Activated CD4-positive, alpha-beta T cell treated with anti-CD3 and anti-CD28 coated beads, Interleukin-2, amount 50 U/mL, for 24 hours (primary cell): ENCODE measurements at places on chromosomes 5 and 9.

DNA sequence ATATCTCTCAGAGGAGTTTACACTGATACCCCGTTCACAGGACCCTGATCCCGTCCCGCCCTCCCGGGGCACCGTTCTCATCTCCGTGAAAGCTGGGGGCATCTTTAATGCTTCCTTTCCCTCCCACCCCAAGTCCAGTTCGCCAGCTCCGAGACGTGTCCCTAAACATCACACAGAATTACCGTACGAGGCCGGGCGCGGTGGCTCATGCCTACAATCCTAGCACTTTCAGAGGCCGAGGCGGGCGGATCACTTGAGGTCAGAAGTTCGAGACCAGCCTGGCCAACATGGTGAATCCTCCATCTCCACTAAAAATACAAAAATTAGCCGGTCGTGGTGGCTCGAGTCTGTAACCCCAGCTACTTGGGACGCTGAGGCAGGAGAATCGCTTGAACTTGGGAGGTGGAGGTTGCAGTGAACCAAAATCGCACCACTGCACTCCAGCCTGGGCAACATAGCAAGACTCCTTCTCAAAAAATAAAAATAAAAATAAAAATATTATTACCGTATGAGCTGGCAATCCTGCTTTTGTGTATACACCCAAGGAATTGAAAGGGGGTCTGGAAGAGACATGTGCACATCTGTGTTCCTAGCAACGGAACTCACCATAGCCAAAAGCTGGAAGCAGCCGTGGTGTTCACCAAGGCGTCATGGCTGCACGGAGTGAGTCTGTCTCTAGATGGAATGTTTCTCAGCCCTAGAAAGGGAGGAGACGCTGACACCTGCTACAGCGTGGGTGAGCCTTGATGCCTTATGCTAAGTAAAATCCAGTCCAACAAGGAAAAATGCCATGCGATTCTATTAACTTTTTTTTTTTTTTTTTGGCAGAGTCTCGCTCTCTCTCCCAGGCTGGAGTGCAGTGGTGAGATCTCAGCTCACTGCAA lies 1.2 kb upstream of the ABO start:
- no peak for DNase-seq

- no peak for DNase-seq
Observed at GRCh38 chr9:21813575-21814473, 11.4 kb downstream of the MTAP start.

DNA sequence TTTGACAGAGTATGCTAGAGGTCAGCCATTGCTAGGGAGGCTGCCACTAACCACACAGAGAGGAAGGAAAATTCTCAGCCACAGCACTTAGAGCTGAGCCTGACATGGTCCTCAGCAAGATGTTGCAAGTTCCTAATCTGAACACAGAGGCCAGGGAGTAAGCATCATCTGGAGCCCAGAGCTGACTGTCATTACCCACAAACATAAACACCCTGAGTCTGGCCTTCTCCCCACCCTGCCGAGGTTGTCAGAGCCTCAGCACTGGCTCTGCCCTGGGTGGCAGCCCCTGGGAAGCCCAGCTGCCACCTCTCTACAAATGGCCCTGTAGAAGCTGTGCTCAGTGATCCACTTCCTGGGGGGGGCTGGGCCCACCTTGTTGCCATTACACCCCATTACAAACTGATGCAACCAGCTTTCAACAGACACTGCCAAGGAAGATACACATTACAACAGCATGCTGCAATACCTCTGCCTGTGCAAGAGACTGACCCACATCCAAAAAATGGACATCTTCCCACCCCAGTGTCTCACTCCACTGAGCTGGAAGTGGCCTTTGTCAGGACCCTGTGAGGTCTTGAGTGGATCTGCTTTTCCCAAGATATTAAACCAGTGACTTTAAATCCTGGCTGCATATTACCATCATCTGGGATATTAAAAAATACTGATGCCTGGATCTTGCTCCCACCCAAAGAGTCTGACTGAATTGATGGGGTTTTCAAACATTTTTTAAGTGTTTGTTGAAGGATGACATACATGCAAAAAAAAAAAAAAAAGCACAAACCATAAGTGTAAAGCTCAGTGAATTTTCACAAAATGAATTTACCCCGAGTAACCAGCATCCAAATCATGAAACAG lies 33.0 kb downstream of the IRF1 start:
- no peak for DNase-seq

- no peak for DNase-seq
Observed at GRCh38 chr5:32143617-32144377, 30.3 kb downstream of the GOLPH3 start.

GRCh38 chr5:14066326-14066725 lies 76.8 kb upstream of the TRIO start:
- DNase-seq: no peak

- DNase-seq: no peak
Observed at GRCh38 chr5:96687812-96688453, 25.8 kb downstream of the CAST start.

- no peak for DNase-seq
Observed at GRCh38 chr5:52837068-52837467, 49.4 kb downstream of the ITGA1 start.

- DNase-seq: no peak
Observed at GRCh38 chr5:174491265-174491664, 233.1 kb upstream of the MSX2 start.

DNA sequence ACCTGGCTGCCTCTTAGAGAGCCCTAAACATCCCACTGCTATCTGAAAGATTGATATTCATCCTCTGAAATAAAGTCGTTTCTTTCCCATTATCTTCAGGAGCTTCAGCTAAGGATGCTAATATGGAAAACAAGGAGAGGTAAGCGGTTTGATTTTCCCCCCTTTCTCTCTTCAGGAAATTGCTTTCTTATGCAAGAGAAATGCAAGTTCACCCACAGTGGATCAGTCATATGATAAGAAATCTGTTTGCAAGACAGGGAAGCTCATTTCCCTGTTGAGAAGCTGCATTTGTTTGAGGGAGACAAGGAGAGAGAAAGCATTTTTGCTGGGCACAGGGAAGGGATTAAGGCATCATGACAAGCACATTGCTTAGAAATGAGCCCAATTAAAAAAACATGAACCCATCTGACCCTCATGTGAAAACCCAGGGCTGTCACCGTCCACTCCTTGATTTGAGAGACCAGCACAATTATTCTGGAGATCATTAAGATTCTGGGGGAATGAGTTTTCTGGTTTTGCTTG lies 53.7 kb upstream of the BOD1 start:
- DNase-seq: no peak

GRCh38 chr5:2697446-2698200 lies 53.9 kb downstream of the IRX2 start:
- no peak for DNase-seq

- DNase-seq: no peak
Observed at GRCh38 chr9:116349684-116350083, 196.1 kb downstream of the PAPPA start.

GRCh38 chr5:159883522-159883950 lies 32.7 kb upstream of the ADRA1B start:
- DNase-seq: no peak

- DNase-seq: no peak
Observed at GRCh38 chr9:122453677-122454135, 24.0 kb downstream of the OR1J1 start.

DNA sequence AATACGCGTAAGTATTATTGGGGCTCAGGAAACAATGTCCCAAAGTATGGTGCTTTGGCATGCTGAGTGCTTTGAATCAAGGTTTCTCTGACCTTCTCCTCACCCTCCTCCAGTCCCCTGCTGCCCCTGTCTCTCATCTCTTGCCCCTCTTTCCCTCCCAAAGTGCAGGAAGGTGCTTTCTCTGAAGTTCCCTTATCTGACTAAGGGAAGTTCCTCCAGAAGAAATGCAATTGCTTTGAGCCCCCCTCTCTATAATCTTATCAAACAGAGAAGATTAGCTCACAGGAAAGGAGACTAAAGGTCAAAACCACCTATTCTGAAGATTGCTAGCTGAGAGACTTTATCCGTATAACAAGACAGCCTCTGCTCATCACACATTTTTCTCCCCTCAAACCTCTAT lies 288.1 kb downstream of the ARL15 start:
- no peak for DNase-seq

DNA sequence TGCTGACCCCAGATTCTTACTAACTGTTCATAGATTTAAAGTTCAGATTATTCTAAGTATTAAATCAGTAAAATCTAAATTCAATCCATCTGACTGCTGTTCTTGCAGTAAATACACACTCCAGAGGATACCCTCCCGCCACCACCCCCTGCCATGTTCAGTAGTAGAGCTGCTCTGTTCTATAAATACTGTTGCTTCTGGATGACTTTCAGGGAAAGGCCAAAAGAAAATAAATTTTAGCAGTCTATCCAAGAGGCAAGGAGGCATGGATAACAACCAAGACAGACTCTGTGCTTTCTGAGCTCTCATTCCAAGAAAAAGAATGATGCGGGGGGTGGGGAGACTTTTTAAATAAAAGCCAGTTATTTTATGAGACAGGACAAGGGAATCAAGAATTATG lies 115.1 kb downstream of the ADAMTS6 start:
- DNase-seq: no peak

GRCh38 chr5:6711409-6712141 lies 1.7 kb upstream of the TENT4A start:
- DNase-seq: no peak

- DNase-seq: no peak
Observed at GRCh38 chr9:135779571-135779970, 77.6 kb downstream of the KCNT1 start.

GRCh38 chr9:95954940-95955339 lies 79.4 kb downstream of the ERCC6L2 start:
- no peak for DNase-seq

DNA sequence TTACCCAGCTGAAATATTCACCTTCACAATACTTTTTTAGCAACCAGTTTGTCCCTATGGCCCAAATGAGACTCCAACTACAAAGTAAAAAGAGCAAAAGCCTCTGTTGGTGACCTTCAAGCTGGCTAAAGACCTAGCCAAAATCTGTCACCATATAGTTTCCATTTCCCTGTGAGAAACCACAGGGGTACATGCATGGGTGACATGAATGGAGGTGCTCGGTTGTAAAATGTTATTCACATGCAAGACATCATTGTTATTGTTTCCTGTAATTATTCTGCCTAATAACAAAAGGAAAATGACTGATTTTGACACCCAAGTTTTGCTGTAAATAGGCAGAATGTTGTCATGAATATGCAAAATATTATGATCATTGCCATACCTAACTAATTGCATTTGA lies 285.3 kb downstream of the ZNF608 start:
- DNase-seq: no peak

GRCh38 chr9:13491138-13491492 lies 211.6 kb upstream of the MPDZ start:
- no peak for DNase-seq

DNA sequence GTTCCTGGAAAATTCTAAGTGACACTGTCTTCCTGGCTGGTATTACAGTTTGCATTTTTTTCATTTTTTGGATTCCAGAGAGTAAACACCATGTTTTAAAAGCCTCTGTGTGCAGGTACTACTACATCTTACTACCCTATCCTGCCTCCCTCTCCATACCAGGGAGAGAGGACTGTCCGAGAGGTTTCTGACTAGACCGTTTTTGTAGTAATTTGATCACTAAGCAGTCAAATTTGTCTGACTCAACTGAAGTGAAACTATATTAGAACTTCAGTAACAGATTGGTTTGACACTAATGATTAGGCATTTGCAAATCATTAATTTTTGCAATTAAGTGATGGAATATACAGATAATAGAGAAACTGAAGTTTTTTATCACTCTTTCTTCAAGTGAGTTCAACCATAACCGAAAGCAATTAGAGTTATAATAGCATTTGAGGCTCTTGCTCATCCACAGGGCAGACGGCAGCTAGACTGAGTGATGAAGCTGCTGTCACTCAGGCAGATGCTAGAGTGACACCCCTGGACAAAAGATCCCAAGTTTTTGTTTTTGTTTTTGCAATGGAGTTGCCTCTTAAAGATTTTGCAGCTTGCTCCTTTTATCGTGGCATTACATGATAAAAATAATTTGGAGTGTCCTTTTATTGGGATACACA lies 44.3 kb downstream of the SMARCA2 start:
- DNase-seq: no peak

- DNase-seq: no peak
Observed at GRCh38 chr9:107587191-107587963, 97.8 kb upstream of the KLF4 start.

GRCh38 chr5:74209571-74209970 lies 431.0 kb downstream of the ENC1 start:
- DNase-seq: no peak

GRCh38 chr5:78794693-78795215 lies 146.2 kb upstream of the LHFPL2 start:
- no peak for DNase-seq

GRCh38 chr9:78791779-78792178 lies 494.9 kb downstream of the PSAT1 start:
- DNase-seq: no peak

GRCh38 chr5:80676706-80677105 lies 21.9 kb upstream of the DHFR start:
- DNase-seq: no peak
